Posterior vena cava (tissue), 2 donors: ENCODE measurements at places on chromosomes 2 and 18. TPM values are rescaled to one million over a fixed set of nuclear protein-coding genes. Genes with fewer than 3 reads are reported as not detected.

Gene KIF5C
- 1.3 TPM for total RNA-seq

Gene PROM2
- total RNA-seq = 0.28 TPM

Gene CPLX4
- not detected for total RNA-seq

Gene ABCA12
- not detected for total RNA-seq

Gene CHRNG
- total RNA-seq = not detected

Gene IL1RN
- 1.7 TPM for total RNA-seq

Gene SPP2
- total RNA-seq = not detected

Gene MYOM1
- 32.0 TPM for total RNA-seq

Gene DNAJC10
- total RNA-seq = 103 TPM

Gene STPG4
- total RNA-seq = 0.52 TPM

- DNase-seq = no peak
Measured at GRCh38 chr2:105856581-105856980, 111.9 kb downstream of the NCK2 start.

DNA sequence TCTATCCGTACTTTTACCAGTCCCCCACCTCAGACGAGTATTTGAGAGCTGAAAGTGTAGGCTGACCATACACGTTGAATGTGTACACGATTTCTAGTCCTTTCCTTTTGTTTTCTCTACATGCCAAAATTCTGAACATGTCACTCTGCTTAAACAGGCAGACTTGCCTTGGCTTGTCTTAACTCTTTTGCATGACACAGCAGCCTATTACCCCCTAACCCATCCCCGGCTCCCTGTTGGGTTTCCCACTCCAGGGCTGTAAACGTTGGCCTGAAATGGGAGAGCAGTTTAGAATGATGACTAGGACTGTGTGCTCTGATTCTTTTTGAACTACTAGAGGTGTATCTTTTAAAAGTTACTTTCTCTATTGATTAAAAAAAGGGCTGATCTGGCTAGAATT lies 19.1 kb downstream of the MTCL1 start:
- no peak for DNase-seq

- no peak for DNase-seq
Measured at GRCh38 chr2:15932394-15933183, 7.8 kb upstream of the MYCN start.

GRCh38 chr2:20916604-20917286 lies 93.8 kb upstream of the LDAH start:
- no peak for DNase-seq

DNA sequence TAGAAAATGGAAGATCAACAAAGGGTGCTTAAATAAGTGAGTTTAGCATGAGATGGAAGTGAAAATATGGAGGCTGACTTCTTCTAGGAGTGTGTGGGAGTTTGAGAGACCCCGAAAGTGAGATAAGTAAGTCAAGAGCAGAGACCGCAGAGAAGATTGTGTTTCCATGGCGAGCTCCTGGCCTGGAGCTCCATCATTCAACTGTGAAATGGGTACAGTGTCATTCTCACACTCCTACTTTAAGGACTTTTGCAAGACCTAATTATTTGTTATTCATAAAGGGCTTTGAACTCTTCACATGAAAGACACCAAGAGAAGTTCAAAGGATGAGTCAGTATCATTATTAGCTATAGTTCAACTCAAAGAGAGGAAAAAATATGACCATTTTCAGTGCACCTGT lies 134.2 kb upstream of the PIK3C3 start:
- no peak for DNase-seq

DNA sequence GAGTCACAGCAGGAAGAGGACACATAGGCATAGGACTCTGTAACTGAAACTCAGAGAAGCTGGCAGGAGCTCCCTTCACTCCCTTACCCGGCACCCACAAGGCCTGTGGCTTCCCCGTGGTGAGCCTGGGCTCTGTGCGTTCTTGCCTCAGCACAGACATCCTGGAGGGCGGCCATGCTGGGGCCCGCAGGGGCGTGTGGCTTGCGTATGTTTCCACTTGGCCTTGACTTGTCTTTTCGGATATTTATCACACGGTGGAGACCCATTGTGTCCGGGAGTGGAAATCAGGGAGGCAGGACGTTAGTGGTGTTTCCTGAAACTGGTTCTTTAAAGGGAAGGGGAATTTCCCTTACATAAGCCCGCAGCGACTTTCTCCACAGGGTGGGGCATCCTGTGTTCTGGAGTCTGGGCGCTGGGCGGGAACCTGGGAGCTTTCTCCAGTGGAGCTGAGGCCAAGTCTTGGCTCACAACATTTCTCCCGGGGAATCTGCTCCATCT lies 49.9 kb upstream of the EML6 start:
- DNase-seq = peak; percentile 95

DNA sequence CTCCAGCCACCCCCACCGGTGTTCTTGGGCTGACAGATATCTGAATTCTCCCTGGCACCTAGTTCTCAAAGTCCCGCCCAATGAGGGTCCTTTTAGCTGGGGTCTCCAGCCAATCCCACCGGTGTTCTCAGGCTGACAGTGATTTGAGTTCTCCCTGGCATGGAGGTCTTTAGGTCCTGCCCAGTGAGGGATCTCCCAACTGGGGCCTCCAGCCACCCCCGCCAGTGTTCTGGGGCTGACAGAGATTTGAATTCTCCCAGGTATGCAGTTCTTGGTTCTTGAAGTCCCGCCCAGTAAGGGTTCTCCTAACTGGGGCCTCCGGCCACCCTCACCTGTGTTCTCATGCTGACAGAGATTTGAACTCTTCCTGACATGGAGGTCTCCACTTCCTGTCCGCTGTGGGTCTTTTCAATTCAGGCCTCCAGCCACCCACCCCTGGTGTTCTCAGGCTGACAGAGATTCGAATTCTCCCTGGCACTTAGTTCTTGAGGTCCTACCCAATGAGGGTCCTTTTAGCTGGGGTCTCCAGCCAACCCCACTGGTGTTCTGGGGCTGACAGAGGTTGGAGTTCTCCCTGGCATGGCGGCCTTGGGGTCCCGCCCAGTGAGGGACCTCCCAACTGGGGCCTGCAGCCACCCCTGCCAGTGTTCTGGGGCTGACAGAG lies 154.6 kb downstream of the ANKRD36 start:
- DNase-seq = peak; percentile 82

DNA sequence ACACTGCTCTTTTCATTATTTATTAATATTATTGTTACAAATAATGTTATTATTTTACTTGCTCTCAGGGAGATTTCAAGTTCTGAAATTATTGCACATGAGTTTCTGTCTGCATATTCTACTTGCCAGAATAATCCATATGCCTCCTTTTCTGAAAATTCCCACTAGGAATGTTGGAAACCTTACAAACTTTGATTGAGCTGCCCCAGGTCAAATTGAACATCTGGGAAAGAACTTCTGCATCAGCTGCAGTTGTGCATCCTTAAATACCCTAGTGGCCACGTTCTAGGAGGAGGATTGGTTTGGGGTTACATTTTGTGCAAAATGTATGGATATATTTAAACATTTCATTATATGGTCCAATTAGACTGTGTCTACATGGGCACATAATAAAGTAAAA lies 1302.7 kb upstream of the PIK3C3 start:
- no peak for DNase-seq

GRCh38 chr2:201402651-201403562 lies 45.8 kb upstream of the FLACC1 start:
- no peak for DNase-seq

DNA sequence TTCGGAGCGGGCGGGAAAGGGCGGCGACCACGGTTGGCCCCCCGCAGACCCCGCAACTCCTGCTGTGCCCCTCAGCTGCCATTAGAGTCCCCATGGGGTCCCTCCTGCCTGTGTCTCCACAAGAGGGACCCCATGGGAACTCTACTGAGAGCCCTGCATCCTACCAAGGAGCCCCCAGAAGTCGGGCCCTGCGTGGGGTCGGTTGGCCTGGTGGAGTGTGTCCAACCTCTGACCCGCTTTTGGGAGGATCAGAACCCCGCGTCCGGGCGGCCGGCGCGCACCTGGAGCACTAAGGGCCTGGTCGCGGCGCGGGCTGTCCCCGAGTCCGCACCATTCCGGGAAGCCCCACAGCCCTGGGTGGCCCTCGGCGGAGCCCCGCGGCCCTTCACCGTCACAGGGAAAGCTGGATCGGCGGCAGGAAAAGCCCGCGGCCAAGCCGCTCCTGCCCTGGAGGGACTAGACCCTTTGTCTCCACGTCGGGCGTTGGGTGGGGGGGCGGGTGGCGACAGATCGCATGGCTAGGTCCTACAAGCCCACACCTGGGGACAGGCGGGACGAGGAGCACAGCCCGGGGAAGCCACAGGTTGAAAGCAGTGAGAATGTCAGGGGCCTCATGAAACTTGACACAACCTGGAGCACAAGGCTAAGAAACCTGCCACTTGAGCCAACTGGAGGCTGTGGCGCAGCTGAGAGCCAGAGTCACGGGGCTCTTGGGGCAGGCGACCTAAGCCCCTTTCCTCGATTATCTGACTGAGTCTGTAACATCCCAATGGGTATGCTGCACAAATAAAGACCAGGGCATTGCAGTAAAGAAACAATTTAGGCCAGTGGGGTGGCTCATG lies 11.2 kb upstream of the CXXC1 start:
- peak; percentile 75 for DNase-seq

- no peak for DNase-seq
Measured at GRCh38 chr2:160993654-160994061, 166.6 kb upstream of the TANK start.

- DNase-seq = no peak
Measured at GRCh38 chr18:32393407-32393806, 77.3 kb downstream of the GAREM1 start.

DNA sequence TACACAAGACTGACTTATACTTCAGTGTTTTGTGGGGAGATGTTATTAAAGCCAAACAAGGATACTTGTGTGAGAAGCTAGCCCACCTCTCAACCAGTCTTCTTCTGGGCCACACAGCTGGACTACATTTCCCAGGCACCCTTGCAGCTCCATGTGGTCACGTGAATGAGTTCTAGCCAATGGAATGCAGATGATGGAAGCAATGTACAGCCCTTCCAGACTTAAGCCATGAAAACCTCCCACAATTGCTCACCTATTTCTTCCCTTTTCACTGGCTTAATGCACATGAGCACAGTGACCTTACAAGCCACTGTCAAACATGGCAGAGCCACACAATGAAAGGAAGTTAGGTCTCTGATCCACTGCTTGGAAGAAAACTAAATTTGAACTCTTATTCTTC lies 20.4 kb upstream of the FEZ2 start:
- no peak for DNase-seq
